ENCODE measurements at places on chromosomes 16 and 17. TPM values are rescaled to one million over a fixed set of nuclear protein-coding genes. Genes with fewer than 3 reads are reported as not detected.

DNA sequence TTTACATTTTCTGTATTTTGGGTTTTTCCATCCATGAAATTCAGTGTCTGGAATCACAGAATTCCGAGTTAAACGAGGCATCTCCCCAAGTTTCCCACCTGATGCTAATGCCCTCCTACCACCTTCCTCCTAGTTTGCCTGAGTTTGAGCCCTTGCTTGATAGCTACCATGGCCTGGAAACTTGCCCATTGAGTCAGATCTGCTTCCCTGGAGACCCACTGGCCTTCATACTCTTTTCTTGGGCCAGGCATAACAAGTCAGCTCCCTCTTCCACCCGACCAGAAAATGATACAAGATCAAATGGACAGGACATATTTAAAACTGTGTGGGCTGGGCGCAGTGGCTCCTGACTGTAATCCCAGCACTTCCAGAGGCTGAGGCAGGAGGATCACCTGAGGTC lies 10.2 kb downstream of the SETD1A start:
- no peak for DNase-seq

CIBAR2 gene
- not detected for total RNA-seq

G6PC3 gene
- 63.5 TPM for total RNA-seq

SALL1 gene
- total RNA-seq: 12.1 TPM

DNA sequence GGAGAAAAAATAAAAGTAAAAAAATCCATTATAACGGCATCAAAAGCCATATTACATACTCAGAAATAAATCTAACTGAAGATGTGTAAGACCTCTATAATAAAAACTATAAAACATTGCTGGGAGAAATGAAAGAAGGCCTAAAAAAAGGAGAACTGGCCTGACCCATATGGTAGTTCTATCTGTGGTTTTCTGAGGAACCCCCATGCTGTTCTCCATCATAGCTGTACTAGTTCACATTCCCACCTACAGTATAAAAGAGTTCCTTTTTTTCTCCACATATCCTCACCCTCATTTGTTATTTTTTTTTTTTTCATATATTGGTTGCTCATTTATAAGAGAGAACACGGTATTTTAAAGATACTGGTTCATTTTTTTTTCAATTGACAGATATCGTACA lies 191.8 kb downstream of the STX8 start:
- DNase-seq: no peak

DNA sequence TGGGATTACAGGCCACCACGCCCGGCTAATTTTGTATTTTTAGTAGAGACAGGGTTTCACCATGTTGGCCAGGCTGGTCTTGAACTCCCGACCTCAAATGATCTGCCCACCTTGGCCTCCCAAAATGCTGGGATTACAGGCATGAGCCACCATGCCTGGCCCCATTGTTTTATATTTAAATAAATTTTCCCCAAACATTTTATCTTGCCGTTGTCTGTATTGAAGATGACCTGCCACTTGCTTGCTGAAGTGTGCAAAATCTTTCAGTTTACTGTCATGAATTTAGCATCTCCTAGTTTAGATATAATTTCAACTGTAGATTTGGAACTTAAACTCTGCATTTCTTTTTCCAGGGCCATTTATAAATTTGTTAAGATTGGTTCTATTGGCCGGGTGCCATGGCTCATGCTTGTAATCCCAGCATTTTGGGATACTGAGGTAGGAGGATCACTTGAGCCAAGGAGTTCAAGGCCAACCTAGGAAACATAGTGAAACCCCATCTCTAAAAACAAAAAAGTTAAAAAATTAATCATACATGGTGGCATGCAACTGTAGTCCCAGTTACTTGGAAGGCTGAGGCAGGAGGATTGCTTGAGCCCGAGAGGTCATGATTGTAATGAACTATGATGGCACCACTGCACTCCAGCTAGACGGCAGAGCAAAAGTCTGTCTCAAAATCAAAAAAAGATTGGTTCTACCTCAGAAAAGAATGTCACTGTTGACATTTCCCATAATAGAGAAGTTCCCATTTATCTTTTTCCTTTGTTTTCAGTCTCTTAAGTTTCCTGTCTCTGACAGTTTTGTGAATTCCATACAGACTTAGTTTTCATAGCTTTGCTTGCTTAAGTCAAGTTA lies 84.4 kb downstream of the VMP1 start:
- peak; percentile 32 for DNase-seq

DNA sequence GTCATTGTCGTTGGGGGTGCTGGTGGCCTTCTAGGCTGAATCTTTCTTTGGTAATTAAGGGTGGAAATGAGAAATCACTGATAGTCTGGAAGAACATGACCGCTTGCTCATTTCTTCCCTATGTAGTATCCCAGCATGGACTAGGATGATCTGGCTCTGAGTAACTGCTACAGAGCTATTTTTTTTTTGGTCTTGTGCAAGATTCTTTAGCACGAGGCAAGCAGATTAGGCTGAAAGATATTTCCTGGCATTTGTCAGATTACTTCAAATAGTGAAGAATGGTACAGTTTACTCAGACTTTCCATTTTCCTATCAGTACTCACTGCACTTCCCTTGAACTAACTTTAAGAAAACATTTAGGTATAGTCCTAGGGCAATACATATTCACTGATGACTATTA lies 89.0 kb downstream of the SYCE1L start:
- DNase-seq: peak; percentile 85

SLFN13 gene
- 23.2 TPM for total RNA-seq

DNA sequence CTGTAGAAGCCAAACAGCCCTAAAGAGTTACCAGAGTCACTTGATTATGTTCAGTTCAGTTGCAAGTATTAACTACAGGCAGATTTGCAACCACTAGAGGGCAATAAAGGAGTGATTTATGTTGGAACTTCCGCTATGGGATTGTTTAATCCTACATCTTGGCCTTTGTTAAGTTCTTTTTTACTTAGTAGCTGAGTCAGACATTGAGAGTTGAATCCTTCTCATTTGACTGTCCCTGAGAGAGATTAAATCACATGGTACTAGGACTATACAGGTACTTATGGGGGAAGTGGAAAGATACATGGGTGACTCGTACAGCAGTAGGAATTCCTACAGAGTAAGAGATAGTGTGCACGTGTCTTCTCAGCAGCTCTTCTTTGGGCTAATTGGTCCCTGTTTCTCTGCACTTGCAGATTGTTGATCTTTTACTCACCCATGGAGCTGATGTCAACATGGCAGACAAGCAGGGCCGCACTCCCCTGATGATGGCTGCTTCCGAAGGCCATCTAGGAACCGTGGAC lies 40.3 kb downstream of the CYB561 start:
- peak; percentile 74 for DNase-seq

TRIM16 gene
- 44.3 TPM for total RNA-seq

- DNase-seq: no peak
Observed at GRCh38 chr17:19975601-19976000, 2.0 kb downstream of the AKAP10 start.

DNA sequence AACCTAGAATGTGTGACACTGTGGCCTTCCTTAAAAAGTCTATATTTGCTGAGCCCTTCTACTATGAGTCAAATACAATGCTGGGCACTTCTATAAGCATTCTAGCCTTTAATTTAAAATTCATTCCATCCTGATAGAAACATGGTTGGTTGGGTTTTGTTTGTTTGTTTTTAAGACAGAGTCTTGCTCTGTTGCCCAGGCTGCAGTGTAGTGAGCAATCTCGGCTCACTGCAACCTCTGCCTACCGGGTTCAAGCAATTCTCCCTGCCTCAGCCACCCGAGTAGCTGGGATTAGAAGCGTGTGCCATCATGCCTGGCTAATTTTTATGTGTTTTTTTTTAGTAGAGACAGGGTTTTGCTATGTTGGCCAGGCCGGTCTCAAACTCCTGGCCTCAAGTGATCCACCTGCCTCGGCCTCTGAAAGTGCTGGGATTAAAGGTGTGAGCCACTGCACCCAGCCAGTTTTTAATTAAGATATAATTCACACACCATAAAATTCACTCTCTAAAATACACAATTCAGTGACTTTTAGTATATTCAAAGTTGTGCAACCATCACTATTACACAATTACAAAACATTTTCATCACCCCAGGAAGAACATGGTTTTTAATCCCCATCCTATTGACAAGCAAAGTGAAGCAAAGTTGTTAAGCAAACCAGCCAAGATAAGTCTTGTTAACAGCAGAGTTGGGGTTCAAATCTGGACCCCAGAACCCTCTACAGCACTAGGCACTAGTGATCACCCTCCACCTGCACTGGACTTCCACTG lies 42.8 kb downstream of the CMTM4 start:
- no peak for DNase-seq

WIPF2 gene
- 11.2 TPM for total RNA-seq

DNA sequence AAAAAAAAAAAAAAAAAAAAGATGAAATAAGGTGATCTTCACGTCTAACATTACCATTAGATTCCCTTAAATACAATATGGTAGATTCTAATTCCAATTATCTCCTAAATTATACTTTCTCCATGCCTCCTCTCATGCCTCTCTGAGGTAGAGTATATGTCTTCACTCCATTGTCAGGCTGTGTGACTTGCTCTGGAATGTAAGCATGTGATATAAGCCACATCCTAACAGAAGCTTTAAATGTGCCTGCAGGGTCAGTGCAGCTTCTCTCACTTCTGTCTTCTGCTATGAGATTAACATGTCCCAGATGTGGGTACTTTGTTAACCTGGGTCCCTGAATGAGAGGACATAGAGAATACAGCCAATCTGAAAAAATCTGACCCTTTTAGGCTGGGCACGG lies 32.6 kb downstream of the MED13 start:
- DNase-seq: no peak

G6PC1 gene
- total RNA-seq: not detected

DNA sequence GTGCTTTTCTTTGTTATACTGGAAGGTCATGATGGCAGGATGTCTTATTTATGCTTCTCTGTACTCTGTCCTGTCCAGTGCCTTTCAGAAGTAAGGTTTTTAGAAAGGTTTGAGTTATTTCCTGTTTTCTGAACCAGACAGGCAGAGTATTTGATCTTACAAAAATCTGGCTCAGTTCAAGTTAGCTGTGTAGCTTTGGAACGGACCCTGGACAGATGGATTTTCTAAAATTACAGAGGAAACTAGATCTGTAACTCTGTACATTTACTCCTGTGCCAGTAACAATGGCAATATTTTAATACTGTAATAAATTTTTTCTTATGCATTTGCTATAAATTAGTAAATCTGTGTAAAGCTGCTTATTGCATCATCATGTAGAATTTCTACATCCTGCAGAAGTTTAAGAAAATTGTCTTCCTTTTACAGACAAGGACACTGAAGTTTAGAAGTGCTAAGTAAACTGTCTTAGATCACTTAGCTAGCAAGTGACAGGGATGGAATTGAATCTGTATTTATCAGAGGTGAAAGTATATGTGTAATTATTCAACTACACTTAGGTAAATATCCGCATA lies 347.6 kb downstream of the WWOX start:
- DNase-seq: no peak

SLC6A2 gene
- not detected for total RNA-seq

NUDT21 gene
- 83.5 TPM for total RNA-seq

GRCh38 chr17:39144416-39144840 lies 7.0 kb downstream of the PLXDC1 start:
- DNase-seq: peak; percentile 89
